ENCODE measurements at places on chromosomes 13 and 19.
A peak's percentile ranks its signal among the peaks of the same experiment; 100 is the strongest.

GRCh38 chr13:39586151-39586550 is 16.8 kb downstream of the LHFPL6 start:
- DNase-seq = no peak
- H3K27me3 ChIP-seq = no peaks in the 10 kb centered on the region
- no peaks in the 10 kb centered on the region for H3K4me1 ChIP-seq

- H3K4me3 ChIP-seq = no peak overlapping the region
- peaks cover 9% of the 10 kb centered on the region for H3K4me1 ChIP-seq
- no peak overlapping the region for H3K27ac ChIP-seq
- H3K27me3 ChIP-seq = no peaks in the 10 kb centered on the region
- H3K36me3 ChIP-seq = no peaks in the 10 kb centered on the region
Measured at GRCh38 chr13:45700971-45701900, 884 bp upstream of the CBY2 start.

GRCh38 chr19:43555185-43555770 is 20.0 kb downstream of the XRCC1 start:
- H3K4me3 ChIP-seq = no peak overlapping the region
- H3K4me1 ChIP-seq = no peaks in the 10 kb centered on the region
- H3K36me3 ChIP-seq = peaks cover 16% of the 10 kb centered on the region
- H3K27me3 ChIP-seq = no peaks in the 10 kb centered on the region
- H3K27ac ChIP-seq = no peak overlapping the region
- peak; percentile 61 for DNase-seq

DNA sequence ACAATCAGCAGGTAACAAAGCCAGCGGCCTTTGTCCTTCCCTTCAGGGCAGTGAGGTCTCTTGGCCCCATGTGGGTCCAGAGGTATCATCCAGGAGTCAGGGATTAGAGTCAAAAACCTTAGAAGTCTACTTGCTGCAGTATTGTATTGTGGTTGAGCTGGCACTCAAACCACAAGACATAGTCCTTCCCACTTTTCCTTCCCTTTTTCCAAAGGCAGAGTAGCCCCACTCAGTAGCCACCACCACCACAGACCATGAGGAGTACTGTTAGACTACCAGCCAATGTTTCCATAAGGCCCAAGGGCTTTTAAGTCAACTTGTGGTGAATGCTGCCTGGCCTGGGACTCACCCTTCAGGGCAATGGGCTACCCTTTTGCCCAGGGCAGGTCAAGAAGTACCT is 27.1 kb upstream of the CCNA1 start:
- H3K27ac ChIP-seq = no peak overlapping the region
- DNase-seq = no peak
- H3K4me3 ChIP-seq = no peak overlapping the region
- H3K27me3 ChIP-seq = no peaks in the 10 kb centered on the region

GRCh38 chr13:23470790-23471614 is 37.5 kb upstream of the SACS start:
- DNase-seq = no peak
- peaks cover 6% of the 10 kb centered on the region for H3K4me1 ChIP-seq
- H3K27me3 ChIP-seq = no peaks in the 10 kb centered on the region
- no peaks in the 10 kb centered on the region for H3K36me3 ChIP-seq

GRCh38 chr13:45490068-45490467 is 25.3 kb downstream of the COG3 start:
- no peaks in the 10 kb centered on the region for H3K27me3 ChIP-seq
- peaks cover 31% of the 10 kb centered on the region for H3K36me3 ChIP-seq
- no peak overlapping the region for H3K27ac ChIP-seq
- H3K4me3 ChIP-seq = no peak overlapping the region
- no peak for DNase-seq
- no peaks in the 10 kb centered on the region for H3K4me1 ChIP-seq

DNA sequence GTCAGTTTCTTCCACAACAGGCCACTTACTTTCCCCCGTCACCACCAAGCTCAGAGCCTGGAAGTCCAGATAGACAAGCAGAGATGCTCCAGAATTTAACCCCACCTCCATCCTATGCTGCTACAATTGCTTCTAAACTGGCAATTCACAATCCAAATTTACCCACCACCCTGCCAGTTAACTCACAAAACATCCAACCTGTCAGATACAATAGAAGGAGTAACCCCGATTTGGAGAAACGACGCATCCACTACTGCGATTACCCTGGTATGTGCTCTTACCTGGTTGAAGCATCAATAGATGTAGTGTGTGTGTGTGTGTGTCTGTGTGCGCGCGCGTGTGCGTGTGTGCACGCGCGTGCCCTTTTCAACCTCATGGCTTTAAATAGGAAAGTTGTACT is 3.7 kb downstream of the KLF5 start:
- no peaks in the 10 kb centered on the region for H3K36me3 ChIP-seq
- no peak overlapping the region for H3K27ac ChIP-seq
- H3K4me1 ChIP-seq = no peaks in the 10 kb centered on the region
- H3K27me3 ChIP-seq = peaks cover 30% of the 10 kb centered on the region

- H3K4me3 ChIP-seq = no peak overlapping the region
- no peak for DNase-seq
Measured at GRCh38 chr19:29662604-29663404, 2.5 kb upstream of the PLEKHF1 start.

DNA sequence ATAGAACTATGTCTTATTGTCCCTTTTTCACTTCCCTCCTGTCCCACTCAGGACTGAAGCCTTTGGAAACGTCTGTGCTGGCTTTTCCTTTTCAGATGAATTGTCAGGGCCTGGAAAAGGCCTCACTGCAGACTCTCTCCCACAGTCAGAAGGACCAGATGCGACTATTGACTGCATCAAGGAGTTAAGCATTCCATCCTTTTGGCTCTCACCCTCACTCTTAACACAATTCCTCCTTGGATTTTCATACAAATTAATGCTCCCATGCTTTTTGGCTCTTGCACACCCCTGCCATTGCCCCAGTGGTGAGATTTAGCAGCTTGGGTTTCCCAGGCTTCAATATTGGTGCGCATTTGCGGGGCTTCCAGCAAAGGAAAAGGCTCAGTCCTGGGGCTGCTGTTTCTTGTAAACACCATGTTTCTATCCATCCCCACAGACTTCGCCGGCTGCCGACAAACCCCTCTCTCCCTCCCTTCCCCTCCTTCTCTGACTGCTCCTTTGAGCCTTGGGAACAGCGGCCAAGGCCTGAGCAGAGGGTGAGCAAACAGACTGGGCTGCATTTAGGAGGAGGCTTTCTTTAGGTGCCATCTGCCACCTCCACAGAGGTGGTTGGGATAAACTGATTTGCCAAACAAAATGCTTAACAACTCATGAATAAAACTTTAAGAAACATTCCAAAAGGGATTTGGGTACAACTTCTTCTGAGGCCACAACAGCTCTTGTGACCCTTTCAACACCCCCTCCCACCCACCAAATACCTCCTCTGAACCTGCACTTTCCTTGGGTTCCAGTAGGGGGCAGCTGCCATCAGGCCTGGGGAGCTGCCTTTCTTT is 48.6 kb upstream of the PCDH8 start:
- H3K27me3 ChIP-seq = no peaks in the 10 kb centered on the region

Measured in H1 (cell line).